Renal cortical epithelial cell (primary cell): ENCODE measurements at places on chromosomes 4 and X.

DNA sequence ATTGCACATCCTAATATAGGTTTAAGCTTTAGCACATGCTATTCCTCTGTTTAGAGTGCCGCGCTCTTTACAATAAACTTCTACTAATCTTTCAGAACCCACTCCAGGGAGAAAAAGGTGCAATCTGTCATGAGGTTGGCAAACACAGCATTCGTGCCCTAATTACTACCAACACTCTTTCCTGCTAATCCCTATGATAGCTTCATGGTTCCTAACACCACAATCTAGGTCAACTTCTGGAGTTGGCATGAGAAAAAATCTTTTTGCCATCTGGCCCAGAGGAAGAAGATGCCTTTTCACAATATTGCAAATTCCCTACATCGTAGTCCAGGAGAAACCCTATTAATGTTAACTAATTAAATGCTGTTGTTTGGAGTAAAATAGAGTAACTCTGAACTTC is 39.6 kb downstream of the TMA16 start:
- DNase-seq = no peak

DNA sequence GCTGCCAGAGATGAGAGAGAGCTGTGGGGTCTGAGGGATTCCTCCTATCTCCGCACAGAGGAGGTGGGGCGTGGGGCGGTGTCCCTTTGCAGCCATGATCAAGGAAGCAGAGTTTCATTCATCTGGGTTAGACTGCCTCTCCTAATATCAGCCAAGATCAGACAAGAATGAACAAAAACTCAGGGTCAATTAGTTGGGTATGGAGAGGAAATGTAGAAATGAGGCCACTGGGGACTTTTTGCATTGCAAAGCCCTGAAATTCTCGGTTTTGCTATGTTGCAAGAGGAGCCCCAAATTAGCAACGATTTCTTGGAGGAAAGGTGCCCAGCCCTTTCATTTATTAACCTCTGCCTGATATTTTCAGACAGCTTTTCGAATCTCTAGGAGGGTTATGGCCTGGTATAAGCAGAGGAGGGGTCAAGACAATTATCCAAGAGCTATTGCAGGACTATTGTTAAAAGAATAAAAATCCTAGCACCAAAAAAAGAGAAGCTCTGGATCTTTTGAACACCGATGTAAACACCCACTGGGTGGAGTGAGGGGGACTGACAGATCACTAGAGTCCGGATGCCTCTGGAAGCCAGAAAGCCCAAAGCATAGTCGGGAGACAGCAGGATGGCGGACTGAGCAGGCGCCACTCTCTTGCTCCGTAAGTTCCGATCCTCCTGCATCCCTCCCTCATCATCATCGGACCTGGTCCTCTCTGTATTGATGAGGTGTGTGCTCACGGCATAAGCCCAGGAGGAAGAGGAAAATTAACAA is 34.4 kb upstream of the ACSL1 start:
- no peak for DNase-seq

DNA sequence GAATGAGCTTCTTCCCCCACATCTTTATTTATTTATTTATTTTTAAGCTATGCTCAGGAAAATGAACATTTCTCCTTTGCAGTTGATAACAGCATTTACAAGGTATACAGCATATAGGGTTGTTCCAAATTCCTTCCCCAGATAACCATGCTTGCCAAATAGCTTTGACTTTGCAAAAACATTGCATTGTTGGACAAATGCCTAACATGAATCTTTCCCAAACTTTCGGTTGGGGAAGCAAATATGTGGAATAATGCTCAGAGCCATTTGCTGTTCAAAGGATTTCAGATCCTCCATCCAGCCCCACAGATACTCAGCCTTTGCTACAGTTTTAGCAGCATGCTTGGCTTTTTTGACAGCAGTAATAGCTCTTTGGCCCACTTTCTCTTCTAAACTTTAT is 127.2 kb upstream of the AGA start:
- no peak for DNase-seq

- no peak for DNase-seq
Observed at GRCh38 chrX:47191331-47191730, 2.3 kb upstream of the UBA1 start.

DNA sequence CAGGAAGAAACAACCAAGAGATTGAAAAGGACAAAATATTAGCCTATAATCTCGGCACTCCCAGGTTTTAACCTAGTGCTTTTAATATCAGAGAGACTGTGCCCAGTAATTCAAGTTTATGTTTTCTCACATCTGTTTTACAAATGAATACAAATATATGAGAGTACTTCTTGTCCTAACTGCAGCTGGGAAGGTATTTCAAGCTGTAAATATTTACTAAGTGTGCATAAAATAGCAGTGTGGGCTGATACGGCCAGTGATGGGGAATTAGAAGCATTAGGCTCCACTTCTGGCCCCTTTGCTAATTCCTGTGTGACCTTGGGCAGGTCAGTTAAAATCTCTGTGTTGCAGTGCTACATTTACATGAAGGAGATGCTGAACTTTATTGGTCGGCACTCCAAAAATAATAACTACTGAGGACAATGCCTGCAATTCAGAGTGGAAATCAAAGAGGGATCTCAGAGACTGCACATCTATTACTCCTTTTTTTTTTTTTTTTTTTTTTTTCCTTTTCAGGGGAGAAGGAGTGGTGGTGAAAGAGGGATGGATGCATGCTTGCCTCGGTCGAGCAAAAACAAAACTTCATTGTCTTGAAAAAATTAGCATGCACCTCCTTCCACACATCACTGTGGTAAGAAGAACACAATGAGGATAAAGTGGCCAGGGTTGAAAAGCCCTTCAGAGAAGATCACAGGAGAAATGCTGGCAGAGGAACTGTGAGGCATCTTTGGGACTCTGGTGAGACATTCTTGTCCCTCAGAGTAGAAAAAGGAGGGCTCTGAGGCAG is 44.6 kb upstream of the LNX1 start:
- DNase-seq = no peak

DNA sequence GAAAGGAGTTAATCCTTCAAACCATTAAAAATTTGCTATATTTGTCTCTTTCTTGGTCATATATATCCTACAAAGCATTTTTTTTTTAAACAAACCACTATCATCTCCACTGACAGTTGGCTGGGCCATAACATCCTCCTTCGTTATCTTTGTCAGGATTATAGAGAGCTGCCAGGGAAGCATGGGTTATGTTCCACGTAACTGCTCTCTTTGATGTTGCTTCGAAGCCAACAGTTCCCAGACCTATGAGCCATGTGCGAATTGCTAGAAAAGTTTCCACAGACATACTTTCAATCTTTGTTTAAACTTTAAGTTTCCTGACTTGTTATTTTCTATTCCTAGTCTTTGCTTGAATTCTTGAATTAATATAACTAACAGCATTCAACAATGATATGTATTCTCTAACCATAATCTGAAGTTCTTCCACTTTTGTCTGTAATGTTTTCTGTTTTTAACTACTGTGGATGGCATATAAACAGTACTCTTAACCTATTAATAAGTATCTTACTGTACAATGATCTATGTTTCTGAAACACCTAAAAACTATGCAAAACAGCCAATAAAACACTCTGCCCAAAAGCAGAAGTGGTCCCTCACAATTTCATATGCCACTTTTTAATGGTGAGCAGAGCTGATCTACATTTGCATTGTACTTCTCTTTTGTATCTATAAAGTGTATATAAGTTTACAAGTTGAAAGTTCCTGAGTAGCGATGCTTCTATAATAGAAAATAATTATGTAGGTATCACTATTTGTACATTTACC is 37.9 kb downstream of the EREG start:
- DNase-seq = no peak

- DNase-seq = peak; percentile 27
Observed at GRCh38 chrX:21725496-21725895, 32.4 kb downstream of the SMPX start.

DNA sequence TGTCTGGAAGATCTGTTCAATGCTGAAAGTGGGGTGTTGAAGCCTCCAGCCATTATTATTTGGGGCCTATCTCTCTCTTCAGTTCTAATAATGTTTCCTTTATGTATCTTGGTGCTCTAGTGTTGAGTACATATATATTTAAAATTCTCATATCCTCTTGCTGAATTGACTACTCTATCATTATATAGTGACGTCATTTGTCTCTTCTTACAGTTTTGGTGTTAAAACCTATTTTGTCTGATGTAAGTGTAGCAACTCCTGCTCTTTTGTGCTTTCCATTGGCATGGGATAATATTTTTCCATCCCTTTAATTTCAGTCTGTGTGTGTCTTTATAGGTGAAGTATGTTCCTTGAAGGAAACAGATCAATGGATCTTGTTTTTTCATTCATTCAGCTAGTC is 446.0 kb downstream of the FAM47A start:
- DNase-seq = no peak

GRCh38 chr4:56659946-56660345 is 21.1 kb downstream of the HOPX start:
- no peak for DNase-seq
